ENCODE measurements at places on chromosomes 6 and 20.

GRCh38 chr20:3839328-3839727 lies 7.3 kb upstream of the MAVS start:
- DNase-seq = no peak

GRCh38 chr20:31749223-31749622 lies 10.1 kb downstream of the TPX2 start:
- DNase-seq = no peak

- DNase-seq = no peak
Observed at GRCh38 chr6:78867020-78867369, 356 bp upstream of the IRAK1BP1 start.

DNA sequence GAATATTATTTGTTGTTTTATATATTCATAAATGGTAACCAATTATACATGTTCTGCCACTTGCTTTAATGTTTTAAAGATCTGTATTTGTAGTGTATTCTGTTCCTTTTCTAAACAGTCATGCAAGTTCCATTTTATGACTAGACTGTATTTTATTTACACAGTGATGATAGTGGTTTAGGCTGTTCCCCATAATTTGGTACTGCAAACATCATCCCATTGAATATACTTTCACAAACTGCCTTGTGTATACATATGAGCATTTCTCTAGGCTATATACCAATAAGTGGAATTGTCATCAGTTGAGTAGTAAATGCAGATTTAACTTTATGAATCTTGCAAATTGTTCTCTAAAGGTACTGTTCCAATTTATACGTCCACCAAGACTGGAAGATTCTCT lies 738.0 kb downstream of the EPHA7 start:
- no peak for DNase-seq

- no peak for DNase-seq
Observed at GRCh38 chr20:25490656-25491445, 83.4 kb downstream of the GINS1 start.

- DNase-seq = no peak
Observed at GRCh38 chr6:127630800-127631199, 53.8 kb downstream of the C6orf58 start.

GRCh38 chr6:109186012-109186411 lies 90.7 kb downstream of the CEP57L1 start:
- no peak for DNase-seq
